HT-29 (cell line): ENCODE measurements at places on chromosomes 2 and 18.
A peak's percentile ranks its signal among the peaks of the same experiment; 100 is the strongest.

GRCh38 chr2:114281188-114281587, 161.3 kb upstream of the DPP10 start:
- no peak for DNase-seq

DNA sequence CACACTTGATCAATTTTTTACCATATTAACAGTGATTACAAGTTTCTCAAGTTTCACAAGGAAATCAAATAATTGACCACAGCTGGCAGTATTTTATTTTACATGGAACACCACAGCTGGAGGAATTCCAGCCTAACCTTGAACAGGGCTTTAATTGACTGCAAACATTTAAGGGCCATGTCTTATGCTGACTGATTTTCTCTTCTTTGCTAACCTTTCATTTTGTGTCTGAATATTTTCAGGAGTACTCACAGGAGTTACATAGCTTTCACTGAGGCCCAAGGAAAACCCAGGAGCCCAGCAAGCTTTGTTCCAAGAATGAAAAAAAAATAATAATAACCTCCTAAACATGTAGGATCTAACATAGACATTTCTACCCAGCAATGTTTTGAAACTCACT, 49.6 kb downstream of the FRZB start:
- DNase-seq: no peak

- DNase-seq: no peak
These were observed 96.3 kb upstream of the TMEM18 start for GRCh38 chr2:773256-774160.

GRCh38 chr2:157052685-157053224, 204.8 kb upstream of the GALNT5 start:
- DNase-seq: peak; percentile 90

DNA sequence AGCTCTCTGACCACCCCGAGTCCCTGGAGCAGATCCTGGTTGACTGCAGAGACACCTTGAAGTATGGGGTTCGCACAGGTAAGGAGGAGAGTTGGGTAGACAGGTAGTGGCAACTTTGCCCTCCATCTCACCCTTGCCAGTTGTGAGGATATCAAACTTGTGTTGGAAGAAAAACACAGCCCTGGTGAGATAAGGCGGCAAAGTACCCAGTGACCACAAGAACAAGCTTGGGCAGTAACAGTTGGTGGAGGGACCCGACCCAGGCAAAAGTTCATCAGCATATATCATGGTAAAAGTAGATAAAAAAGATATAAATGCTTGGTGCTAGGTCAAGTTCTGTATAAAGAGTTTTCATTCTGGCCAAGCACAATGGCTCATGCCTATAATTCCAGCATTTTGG, 14.4 kb downstream of the GAD1 start:
- no peak for DNase-seq

- DNase-seq: no peak
These were observed 40.9 kb upstream of the RGPD4 start for GRCh38 chr2:107785756-107786155.
